Uterus (tissue), 4 donors: ENCODE measurements at places on chromosomes 2 and 18. TPM values are rescaled to one million over a fixed set of nuclear protein-coding genes. Genes with fewer than 3 reads are reported as not detected.

- DNase-seq, result no peak
Observed at GRCh38 chr18:62033207-62033606, 140.4 kb upstream of the RNF152 start.

Gene DCDC2C
- not detected for total RNA-seq

DNA sequence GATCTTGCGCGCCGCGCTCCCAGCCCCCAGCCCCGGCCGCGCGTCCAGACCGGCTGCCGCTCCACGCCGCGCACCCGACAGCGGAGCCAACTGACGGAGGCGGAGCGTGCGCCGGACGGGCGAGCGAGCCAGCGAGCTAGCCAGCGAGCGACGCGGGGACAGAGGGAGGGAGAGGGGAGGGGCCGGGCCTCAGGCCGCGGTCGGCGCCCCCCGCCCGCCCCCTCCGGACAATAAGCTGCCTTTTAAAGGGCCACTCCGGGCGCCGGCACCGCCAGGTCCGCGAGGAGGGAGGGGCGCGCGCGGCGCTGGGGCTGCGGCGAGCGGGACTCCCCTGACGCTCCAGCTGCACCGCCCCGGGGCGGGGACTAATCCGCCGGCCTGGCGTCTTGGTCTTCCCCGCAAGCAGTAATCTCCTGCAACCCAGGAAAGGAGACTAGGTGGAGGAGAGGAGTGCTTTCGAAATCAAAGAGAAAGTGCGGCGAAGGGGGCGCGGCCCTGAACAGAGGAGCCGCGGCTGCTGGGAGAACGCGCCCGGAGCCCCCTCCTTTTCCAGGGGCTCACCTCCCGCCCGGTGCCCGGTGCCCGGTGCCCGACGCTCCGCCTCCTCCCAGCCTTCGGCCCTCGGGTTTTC lies at the start of gene BIN1:
TSS of gene BIN1 (minus strand) at position 164 of the 631 bp plus-strand sequence. CDS start 211 bp downstream, outside the sequence.
- peak; percentile 81 for DNase-seq

GRCh38 chr2:64860276-64860885 lies 128.8 kb upstream of the SLC1A4 start:
- no peak for DNase-seq

Gene OR6B2
- not detected for total RNA-seq

GRCh38 chr2:130393318-130393910 lies 37.6 kb downstream of the PTPN18 start:
- no peak for DNase-seq

DNA sequence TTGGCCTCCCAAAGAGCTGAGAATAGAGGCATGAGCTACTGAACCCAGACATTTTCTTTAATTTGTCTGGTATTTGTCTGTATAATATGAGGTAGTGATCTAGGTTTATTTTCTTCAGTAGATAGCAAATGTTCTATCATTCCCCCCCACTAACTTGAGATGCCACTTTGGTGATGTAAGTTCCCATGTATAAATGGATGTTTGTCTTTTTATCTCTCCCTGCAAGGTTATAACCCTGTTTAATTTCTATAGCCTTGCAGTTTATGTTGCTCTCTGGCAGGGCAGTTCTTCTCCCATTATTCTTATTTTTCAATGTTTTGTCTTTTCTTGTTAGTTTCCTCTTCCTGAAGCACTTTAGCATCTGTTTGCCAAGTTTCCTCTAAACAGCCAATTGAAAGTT lies 39.1 kb upstream of the MAP4K4 start:
- no peak for DNase-seq

DNA sequence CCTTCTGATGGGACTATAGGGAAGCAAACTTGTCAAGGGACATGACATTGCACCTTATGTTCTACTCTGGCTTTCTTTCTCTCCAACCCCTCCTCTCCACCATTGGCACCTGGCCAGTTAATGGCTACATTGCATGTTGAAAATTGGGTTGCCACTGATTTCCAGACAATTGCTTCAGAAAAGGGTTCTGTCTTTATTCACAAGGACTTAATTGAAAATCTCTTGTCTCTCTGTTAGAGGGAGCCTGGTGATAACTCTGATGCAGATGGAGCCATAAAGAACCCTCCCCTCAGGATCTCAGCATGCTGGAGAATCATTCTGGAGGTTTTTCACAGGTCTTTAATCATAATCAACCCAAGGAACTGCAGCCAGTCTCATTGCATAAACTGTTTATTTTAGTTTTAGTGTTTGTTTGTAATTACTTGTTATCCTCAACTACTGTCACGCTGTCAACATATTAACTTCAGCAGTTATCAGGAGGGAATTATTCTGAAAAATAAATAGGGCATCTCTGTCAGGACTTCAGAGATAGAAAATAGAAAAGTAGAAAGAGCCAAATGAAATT lies 316.8 kb downstream of the RIT2 start:
- no peak for DNase-seq

Gene DRC1
- total RNA-seq, result 2.4 TPM

GRCh38 chr2:144493027-144493809 lies 26.7 kb downstream of the ZEB2 start:
- DNase-seq, result no peak

DNA sequence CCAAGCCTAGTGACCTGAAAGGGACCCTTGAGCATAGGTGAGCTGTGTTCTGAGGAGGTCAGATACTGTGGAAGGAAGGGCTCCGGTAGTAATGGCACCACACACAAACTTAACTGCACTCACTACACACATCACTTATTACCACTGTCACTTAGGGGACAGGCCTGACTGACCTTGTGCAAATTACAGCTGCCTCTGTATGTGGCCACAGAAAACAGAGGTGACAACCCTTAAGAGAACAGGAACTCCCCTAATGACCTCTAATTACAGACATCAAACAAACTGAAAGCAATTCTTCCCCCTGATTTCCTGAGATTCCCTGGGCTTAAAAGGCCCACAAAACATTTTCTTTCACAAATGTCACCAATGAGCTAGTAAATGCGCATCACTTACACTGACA lies 360.6 kb downstream of the RND3 start:
- no peak for DNase-seq

GRCh38 chr2:85215081-85215447 lies 81.9 kb downstream of the TCF7L1 start:
- no peak for DNase-seq

- DNase-seq, result no peak
Observed at GRCh38 chr2:101130081-101130480, 21.1 kb downstream of the TBC1D8 start.
